ENCODE measurements at places on chromosomes 16 and 17.

GRCh38 chr16:58046054-58046881 is 20.7 kb downstream of the MMP15 start:
- no peak for DNase-seq

GRCh38 chr17:79216826-79217225 is 142.2 kb downstream of the ENGASE start:
- DNase-seq: no peak

DNA sequence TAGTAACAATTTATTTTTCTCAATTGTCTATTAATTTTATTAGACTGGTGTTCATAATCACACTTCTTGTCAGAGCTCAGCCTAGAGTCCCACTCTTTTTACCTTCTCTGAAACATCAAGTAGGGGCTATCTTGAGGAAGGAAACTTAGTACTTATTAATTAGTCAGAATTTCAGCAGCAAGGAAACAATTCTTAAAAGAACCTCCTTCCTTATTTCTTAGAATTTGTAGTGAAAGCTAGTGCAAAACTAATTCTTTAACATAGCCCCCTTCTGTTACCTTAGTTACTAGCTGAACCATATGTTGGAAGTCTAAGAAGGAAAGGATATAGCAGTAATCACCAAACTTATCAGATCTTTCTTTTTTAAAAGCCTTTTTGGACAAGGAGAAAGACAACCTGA is 35.2 kb downstream of the MAP2K4 start:
- DNase-seq: no peak

- DNase-seq: no peak
These were observed 30.9 kb downstream of the FAM222B start for GRCh38 chr17:28811651-28812090.

- DNase-seq: no peak
These were observed 49.0 kb upstream of the DHX40 start for GRCh38 chr17:59516451-59516850.

- DNase-seq: no peak
These were observed 52.6 kb downstream of the RBFOX3 start for GRCh38 chr17:79558091-79558900.

DNA sequence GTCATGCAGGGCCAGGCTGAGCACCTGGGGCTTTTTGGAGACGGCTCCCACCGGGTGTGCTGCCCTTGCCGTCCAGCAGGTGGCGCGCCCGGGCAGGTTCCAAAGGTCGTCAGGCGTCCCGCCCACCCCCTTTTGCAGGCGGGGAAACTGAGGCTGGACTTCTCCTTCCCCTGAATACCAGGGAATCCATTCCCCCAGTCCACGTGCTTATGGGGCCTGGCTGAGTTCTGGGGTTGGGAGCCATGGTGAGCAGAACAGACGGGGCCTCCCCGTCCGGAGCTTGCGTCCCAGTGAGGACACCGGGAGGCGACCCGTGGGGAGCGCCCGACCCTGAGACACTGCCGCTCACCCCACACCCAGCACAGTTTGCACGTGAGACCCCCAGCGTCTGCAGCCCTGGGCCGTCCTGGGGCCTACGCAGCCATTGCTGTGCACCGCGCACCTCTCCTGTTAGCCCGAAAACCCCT is 51.8 kb upstream of the JPH3 start:
- peak; percentile 72 for DNase-seq

DNA sequence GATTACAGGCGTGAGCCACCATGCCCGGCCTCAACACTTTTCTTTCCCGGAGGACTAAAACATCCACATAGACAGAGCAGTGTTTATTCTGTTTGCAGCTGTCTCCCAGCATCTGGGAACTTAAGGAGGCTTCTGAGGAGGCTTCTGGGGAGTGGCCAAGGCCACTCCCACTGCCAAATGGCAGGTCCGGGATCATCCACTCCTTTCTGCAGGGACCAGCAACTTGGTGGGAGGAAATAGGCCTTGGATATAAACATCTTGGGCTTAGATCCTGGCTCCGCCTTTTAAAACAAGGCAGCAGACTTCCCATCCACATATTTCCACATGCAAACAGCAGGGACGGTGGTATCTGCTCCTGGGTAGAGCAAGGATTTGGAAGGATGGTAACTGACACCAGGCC is 14.1 kb upstream of the SPATA32 start:
- DNase-seq: no peak

GRCh38 chr17:82917699-82918345 is 78.0 kb upstream of the ZNF750 start:
- DNase-seq: peak; percentile 49

DNA sequence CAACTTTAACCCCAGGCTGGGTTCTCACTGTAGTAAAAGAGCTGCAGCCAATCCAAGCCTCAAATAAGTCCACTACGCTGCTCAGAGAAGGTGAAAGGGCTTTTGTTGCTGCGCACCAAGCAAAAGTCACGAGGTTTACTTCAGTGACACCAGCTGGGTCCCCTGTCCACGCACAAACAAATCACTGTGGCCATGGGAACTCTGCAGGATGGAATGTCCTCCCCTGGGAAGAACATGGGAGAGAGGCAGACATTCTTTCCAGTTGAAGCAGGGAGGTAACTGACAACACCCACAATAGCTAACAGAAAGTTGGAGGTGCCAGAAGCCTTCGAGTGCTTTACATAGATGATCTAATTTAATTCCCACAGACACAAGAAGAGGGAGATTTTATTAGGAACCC is 181.9 kb downstream of the PMP22 start:
- DNase-seq: no peak

DNA sequence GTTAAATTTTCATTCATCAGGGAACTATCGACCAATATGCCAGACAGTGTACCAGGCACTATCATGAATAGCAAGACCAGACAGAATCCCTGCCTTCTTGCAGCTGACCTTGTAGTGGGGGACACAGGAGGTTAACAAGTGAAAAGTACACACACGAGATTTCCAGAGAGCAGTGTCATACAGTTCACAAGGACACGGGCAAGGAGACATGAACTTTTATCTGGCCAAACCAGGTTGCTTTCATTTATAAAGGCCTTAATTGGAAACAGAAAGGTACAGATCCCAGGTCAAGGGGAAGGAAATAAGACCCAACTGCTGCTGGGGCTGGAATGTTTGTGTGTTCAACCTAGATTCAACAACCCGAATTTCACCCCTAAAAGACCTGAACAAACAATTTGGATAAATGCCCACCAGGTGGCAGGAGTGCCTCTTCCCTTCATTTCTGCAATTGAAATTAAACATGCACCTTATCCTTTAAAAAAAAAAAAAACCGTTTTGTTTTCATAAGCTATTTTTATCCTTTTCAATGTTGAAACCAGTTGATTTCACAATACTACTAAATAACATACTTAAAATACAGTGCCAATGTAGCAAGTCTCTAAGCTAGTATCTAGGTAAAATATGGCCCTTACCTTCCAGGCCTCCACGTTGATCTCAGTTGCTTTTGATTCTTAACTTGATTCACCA is 65.9 kb downstream of the EMP2 start:
- DNase-seq: peak; percentile 53

GRCh38 chr16:2455081-2455845 is 4.6 kb upstream of the TEDC2 start:
- DNase-seq: no peak

DNA sequence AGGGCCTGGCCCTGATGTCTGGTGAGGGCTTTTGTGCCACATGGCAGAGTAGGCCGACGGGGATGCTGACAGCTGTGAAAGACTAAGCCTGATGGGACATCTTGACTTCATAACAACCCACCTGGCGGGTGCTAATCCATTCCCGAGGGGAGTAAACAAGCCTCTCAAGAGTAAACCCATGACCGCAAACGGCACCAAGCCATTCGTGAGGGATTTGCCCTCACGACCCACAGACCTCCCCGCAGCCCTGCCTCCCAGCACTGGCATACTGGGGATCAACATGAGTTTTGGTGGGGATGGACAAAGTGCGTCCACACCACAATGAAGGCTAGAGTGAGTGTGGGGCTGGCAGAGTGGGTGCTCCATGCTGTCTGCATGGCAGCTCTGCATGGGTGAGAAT is 11.7 kb downstream of the RNF213 start:
- DNase-seq: no peak

DNA sequence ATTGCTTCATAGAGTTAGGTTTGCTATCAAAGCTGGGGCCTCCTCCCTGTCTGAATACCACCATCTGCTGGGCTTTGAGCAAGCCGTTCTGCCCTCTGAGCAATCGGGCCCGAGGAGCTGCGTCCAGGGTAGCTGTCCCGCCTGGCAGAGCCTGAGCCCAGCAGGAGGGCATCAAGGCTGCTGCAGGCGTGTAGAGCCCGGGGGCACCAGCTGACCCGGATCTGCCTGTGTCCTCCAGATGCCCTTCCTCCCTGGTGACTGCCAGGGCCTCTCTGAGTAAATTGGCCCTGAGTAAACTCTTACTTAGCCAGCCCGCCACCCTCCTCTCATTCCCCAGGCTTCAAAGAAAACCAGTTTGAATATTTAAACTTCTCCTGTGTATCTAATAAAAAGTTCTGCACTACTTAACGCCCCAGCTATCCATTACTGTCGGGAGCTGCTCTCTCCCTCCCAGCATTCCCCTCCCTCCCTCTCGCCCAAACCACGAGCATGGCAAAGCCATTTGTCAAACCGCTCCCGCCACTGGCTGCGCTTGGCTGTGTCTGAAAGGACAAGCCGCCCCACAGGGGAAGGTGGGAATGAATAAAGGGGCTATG is 16.4 kb downstream of the CDK5RAP3 start:
- no peak for DNase-seq

GRCh38 chr17:42878123-42878880 is 22.3 kb upstream of the G6PC1 start:
- no peak for DNase-seq

DNA sequence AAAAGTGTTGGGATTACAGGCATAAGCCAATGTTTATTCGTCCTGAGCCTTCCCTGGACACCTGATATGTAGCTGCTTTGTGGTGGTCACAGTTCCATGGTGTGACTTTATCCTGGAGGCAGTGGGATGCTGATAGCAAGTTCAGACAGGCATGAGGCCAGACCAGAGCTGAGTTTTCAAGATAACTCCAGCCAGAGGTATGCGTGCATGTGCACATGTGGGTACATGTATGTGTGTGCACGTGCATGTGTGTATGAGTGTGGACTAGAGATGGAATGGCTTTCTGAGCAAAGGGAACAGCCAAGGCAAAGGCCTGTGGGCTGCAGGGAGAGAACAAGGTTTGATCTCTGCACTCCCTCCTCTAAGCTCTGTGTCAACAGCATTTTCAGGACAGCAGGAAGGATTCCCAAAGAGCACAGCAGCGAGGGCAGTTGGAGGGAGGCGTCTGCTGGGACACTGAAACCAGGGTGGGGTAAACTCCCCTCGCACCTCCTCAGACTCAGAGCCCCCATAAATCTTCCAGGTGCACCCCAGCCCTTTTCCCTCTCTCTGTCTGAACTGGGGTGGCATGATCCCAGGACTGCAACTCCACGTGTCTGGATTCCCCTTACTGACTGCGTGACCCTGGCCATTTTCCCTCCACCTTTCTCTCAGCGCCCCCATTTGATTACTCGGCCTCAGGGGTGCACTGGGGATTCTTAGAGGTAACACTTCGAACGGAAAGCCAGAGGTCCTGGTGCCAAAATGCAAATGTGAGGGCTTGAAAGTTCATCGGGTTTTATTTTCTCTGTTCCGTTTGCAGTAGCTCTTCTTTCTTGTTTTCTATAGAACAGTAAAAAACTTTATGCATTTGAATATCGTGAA is 15.3 kb downstream of the NLRC5 start:
- no peak for DNase-seq

DNA sequence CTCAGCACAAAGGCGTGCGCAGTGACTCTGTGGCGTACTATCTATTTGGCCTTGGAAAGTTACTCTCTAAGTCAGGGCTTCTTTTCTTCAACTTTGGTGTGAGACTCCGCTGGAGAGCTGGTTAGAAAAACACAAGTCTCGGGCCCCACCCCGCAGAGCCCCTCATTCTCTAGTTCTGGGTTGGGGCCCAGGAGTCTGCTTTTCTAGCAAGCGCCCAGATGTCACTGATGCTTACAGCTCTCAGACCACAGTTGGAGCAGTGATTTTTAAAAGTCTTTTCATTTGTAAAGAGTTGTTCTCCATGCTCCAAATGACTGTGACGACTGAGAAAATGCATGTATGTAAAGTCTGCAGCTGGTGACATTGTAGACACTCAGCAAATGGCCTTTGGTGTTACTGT is 582.3 kb downstream of the WWOX start:
- DNase-seq: no peak

DNA sequence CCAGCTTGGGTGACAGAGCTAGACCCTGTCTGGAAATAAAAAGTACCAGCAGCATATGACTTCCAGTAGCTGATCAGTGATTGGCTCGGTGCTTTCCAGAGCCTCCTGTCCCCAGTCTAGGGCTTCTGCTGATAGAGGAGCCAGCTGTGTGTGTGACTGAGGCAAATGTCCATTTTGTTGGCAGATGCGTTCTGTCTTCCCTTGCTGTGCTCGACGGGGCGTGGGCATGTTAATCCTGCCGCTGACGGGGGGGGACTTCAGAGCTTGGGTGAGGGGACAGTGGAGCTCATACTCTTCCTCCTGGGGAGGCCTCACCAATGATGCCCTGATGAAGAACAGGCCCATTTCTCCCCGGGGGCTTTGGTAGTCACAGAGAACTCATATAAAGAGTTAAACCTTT is 14.6 kb downstream of the KCTD2 start:
- DNase-seq: no peak

- no peak for DNase-seq
These were observed 22.9 kb downstream of the RDM1 start for GRCh38 chr17:35907691-35908090.

GRCh38 chr17:82322526-82323453 is 5.4 kb upstream of the CD7 start:
- DNase-seq: no peak

- DNase-seq: no peak
These were observed 12.2 kb upstream of the CLEC18C start for GRCh38 chr16:70161350-70161749.

GRCh38 chr16:31243734-31244670 is 15.8 kb upstream of the ITGAM start:
- DNase-seq: no peak

- no peak for DNase-seq
These were observed 364.4 kb downstream of the C16orf95 start for GRCh38 chr16:86952769-86953168.

DNA sequence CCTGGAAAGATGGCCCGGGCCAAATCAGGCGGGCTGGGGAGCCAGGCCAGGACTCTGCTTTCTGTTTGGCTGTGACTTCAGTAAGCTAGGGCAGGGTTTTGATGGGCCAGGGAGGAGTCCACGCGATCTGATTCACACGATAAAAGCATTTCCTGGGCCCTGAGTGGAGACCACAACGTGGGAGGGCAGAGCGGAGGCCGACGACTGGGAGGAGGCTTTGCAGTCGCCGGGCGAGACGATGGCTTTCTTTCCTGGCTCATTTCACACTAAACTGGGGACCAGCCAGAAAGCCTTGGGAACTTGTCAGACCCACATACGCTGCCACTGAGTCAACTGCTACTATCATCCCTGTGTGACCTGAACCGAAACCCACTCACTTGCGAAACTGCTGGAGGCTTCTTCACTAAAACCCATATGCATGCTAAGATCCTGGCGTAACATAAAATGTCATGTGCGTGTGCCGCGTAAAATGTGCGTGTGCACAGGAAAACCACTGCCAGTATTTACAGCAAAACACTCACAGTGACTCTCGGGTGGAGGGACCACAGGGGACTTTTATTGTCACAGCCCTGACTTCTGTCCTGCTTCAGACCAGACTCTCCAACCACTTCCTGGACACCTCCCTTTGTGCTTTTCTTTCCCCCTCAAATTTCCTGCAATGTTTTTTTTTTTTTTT is 14.2 kb upstream of the RHBDF2 start:
- DNase-seq: peak; percentile 80
